GM13977 (cell line): ENCODE measurements at places on chromosomes 5 and 9.

DNA sequence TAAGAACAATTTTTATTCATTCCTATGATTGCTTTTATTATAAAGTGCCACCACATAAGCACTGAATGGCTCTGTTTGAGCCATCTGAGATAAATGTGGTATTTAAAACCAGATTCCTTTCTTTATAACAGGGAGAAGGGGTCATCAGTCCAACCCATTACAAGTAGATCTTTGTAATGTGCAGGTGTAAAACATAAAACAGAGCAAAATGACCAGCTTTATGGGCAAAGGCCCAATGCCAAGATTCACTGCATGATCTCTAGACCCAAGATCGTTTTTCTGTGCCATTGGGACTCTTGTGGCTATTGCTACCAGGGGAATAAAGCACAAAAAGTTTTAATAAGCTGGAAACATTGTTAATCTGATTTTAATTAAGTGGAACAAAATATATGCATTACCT is 469.9 kb downstream of the PRR16 start:
- no peak for DNase-seq

DNA sequence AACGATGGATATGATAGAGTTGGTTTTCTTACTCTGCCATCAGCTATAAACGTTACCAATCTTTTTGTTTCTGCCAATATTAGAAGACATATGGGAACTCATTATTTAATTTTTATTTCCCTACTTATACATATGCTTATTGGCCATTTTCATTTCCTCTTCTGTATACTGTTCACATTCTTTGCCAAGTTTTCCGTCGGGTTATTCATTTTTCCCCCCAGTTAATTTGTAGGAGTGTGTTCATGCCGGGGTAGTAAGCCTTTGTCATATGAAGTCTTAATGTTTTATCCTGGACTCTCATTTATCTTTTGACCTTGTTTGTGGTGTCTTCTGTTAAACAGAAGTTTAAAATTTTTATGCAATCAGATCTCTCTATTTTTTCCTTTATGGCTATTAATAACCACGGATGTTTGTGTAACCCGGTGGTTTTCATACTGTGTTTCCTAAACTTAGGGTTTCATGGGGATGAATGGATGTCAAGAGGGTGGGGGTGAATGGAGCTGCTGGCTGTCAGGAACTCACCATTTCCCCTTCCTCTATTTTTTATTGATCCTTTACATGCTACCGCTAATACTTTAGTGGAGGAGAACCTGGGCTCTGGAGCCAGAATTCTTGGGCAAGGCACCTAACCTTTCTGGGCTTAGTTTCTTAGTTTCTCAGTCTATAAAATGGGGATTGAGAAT is 42.5 kb upstream of the PPARGC1B start:
- DNase-seq: no peak

GRCh38 chr5:17947029-17947428 is 312.8 kb downstream of the TAF11L14 start:
- no peak for DNase-seq

GRCh38 chr5:110056580-110057114 is 366.9 kb downstream of the MAN2A1 start:
- no peak for DNase-seq
